ENCODE measurements at places on chromosomes 1 and 21. TPM values are rescaled to one million over a fixed set of nuclear protein-coding genes. Genes with fewer than 3 reads are reported as not detected.

GRCh38 chr21:43632373-43632905 is 26.8 kb downstream of the HSF2BP start:
- H3K27ac ChIP-seq = no peak overlapping the region
- H3K27me3 ChIP-seq = no peaks in the 10 kb centered on the region
- no peak overlapping the region for H3K4me3 ChIP-seq

DNA sequence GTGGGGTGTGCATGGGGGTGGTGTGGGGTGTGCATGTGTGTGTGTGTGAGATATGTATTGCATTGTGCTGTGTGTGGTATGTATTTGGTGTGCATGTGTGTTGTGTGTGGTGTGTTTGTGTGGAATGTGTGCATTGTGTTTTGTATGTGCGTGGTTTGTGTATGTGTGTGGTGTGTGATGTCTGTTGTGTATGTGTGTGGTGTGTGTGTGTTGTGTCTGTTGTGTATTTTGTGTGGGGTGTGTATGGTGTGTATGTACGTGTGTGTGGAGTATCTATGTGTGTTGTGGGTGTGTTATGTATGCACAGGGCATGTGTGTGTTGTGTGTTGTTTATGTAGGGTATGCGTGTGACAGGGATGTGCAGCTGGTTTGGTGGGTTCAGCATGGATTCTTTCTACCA is 67.8 kb upstream of the COG2 start:
- peaks cover 11% of the 10 kb centered on the region for H3K27me3 ChIP-seq
- DNase-seq = no peak
- H3K4me3 ChIP-seq = no peak overlapping the region
- peaks cover 3% of the 10 kb centered on the region for H3K4me1 ChIP-seq
- H3K27ac ChIP-seq = no peak overlapping the region

GRCh38 chr1:115291741-115292140 is 46.3 kb downstream of the NGF start:
- no peaks in the 10 kb centered on the region for H3K27me3 ChIP-seq
- H3K27ac ChIP-seq = no peak overlapping the region
- peaks cover 18% of the 10 kb centered on the region for H3K4me1 ChIP-seq
- DNase-seq = no peak
- no peak overlapping the region for H3K4me3 ChIP-seq

- peaks cover 41% of the 10 kb centered on the region for H3K4me1 ChIP-seq
- H3K4me3 ChIP-seq = no peak overlapping the region
- no peaks in the 10 kb centered on the region for H3K36me3 ChIP-seq
- no peaks in the 10 kb centered on the region for H3K27me3 ChIP-seq
- H3K27ac ChIP-seq = no peak overlapping the region
These were observed 105.4 kb downstream of the SPSB1 start for GRCh38 chr1:9397997-9398526.

- no peak overlapping the region for H3K4me3 ChIP-seq
- H3K4me1 ChIP-seq = no peaks in the 10 kb centered on the region
- no peak overlapping the region for H3K27ac ChIP-seq
- no peaks in the 10 kb centered on the region for H3K27me3 ChIP-seq
These were observed 24.6 kb downstream of the TBCE start for GRCh38 chr1:235391874-235392273.

DNA sequence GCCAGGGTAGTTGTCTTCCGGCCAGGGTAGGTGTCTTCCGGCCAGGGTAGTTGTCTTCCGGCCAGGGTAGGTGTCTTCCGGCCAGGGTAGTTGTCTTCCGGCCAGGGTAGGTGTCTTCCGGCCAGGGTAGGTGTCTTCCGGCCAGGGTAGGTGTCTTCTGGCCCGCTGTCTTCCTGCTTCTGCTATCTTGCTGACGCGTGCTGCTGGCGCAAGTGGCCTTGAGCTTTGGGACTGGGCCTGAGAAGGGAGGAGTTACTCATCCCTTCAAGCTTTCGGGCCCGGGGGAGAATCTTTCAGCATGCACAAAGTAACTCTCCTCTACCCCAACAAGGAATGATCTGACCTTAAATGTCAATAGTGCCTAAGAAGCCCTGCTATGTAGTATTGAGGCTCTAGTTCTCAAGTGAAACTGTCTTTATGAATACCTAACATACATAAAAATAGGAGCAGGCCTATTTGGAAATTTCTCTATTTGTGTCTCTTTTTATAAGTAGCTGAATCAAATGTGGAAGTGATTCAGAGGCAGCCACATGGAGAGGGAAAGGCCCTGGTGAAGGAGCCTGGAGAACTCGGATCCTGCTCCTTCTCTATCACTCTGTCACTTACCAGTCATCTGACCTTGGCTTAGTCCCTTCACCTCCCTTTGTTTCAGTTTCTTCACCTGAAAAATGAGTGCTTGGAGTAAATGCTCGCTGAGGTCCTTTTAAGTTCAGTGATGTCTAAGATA is 65.6 kb downstream of the RGL1 start:
- H3K4me3 ChIP-seq = no peak overlapping the region
- peak; percentile 61 for DNase-seq
- peaks cover 10% of the 10 kb centered on the region for H3K36me3 ChIP-seq
- H3K27me3 ChIP-seq = no peaks in the 10 kb centered on the region

- H3K27ac ChIP-seq = no peak overlapping the region
- no peak overlapping the region for H3K4me3 ChIP-seq
- no peaks in the 10 kb centered on the region for H3K36me3 ChIP-seq
- no peaks in the 10 kb centered on the region for H3K4me1 ChIP-seq
These were observed 276.9 kb downstream of the VAV3 start for GRCh38 chr1:107687849-107688753.

DNA sequence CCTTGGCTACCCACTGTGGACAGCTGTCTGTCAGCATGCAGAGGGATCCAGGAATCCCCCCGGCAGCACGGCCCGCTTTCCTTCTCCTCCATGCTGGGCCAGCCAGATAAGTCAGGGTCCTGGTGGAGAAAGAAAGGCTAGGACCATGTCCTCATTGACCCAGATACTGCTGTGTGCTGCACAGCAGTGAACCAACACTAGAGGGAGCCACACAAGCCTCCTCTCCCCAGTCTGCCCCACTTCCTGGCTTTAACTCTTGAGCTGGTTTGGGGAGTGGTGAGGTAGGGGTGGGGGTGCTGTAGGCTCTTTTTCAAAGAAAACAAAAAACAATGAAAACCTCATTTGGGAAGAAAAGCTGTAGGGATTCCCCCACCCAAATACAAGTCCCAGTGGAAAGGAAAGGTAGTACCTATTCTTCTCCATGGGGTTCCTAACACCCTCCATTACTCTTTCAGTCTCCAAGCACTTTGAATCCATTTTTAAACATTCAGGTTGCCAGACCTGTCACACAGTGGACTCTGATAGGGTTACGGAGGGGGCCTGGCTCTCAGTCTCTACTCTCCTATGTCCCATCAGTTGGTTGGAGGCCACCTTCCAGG is 84.9 kb upstream of the CD1D start:
- DNase-seq = no peak
- peaks cover 30% of the 10 kb centered on the region for H3K36me3 ChIP-seq
- no peaks in the 10 kb centered on the region for H3K27me3 ChIP-seq

DNA sequence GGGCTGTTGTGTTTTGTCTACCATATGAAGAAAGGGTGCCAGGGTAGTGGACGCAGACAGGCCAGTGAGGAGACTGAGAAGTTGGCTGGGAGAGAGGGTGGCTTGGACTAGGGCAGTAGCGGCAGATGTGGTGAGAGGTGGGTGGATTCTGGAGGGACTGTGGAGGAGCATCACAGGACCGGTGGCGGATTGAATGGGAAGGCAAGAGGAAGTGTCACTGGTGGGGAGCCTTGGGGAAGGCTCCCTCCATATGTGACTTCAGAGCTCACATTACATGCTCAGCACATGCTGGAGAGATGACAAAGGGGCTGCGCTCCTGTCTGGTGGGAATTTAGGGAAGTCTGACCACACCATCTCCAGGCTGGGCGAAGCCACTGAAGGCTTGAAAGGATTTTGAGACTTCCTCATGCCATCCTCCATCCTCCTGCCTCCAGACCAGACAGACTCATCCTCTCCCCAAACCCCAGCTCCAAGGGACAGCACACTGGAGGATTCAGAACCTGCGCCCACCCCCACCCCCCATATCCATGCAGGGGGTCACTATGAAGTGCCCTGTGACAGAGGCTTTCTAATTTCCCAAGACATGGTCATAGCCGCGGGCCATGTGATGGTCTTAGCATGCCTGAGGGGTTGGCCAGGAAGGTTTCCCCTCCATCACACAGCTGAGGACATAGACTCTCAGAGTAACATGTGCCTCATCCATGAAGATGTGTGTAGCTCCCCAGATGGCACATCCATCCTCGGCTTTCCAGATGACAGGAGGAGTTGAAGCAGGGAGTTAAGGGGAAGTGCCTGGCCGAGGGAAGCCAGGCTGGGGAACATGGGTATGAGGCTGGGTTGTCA is 138.8 kb upstream of the WNT4 start:
- H3K36me3 ChIP-seq = no peaks in the 10 kb centered on the region
- no peak overlapping the region for H3K27ac ChIP-seq
- DNase-seq = no peak
- no peak overlapping the region for H3K4me3 ChIP-seq
- no peaks in the 10 kb centered on the region for H3K4me1 ChIP-seq

DNA sequence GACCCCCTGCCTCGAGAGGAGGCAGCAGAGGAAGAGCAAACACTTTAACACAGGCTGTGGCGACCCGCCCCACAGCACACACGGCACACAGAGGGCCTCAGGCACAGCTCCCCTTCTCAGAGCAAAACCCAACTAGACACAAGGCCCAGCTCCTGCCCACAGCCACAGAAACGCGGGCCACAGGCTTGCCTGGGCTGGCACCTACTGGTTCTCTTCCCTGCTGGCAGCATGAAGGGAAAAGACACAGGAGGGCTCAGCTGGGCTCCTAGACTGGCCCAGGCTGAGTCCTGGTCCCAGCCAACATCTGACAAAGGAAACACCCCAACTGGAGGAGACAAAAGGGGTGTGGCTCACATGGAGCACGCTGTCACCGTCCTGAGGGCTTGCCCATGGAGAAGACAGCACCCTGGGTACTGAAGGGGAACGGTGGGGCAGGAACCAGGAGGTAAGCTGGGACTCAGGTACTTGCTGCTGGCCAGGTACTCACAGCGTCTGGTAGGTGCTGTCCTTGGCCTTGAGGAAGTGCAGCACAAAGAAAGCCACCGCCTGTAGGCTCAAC is 3.5 kb downstream of the CD164L2 start:
- H3K36me3 ChIP-seq = no peaks in the 10 kb centered on the region
- no peak overlapping the region for H3K27ac ChIP-seq
- no peak overlapping the region for H3K4me3 ChIP-seq
- no peak for DNase-seq

PLA2G4A gene
- 2.7 TPM for total RNA-seq
